ENCODE measurements at places on chromosomes 2 and 18.

DNA sequence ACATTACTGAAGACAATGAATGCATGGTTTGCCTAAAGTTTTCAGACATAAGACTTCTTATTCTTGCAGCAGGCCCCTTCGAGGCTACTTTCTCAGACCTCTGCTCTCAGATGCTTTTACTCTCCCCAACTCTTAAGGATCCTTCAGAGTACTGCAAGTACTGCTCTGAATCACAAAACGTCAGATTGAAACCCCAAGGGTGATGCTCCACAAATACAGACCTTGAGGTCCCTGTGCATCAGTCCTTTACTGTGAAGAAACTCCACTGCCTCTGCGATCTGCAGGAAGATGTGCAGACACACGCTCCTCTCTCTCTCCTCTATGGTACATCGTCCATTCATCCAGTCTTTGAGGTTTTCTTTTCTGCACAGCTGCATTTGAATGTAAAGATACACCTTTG, 52.8 kb downstream of the EIF2AK3 start:
- no peak for DNase-seq

GRCh38 chr18:33716061-33716683, 138.2 kb downstream of the ASXL3 start:
- DNase-seq = no peak

- DNase-seq = no peak
These were observed 505.6 kb upstream of the SLC8A1 start for GRCh38 chr2:40957508-40957907.

GRCh38 chr2:206193671-206194357, 34.1 kb downstream of the EEF1B2 start:
- no peak for DNase-seq

- DNase-seq = no peak
These were observed 121.2 kb downstream of the MTCL1 start for GRCh38 chr18:8826514-8826913.

- DNase-seq = peak; percentile 58
These were observed 2.3 kb downstream of the ZFP36L2 start for GRCh38 chr2:43224131-43224570.

DNA sequence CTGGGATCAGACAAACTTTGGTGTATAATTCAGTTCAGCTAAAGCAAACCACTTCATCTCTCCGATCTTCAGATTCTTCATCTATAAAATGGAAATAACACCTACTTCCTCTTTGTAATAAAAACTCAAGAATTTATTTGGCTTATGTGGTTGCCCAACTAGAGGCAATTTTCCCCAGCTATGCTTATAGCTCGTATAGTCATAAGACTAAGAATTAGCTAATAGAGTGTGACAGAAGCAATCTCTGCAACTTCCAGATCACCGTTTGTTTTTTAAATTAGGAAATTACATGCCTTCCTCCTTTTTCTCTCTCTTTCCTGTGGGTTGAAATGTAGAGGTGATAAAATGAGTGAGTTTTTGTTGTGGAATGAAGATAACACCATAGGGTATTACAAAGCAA, 35.3 kb upstream of the KCNF1 start:
- DNase-seq = no peak

Data from activated gamma-delta T cell treated with anti-CD3 and anti-CD28 coated beads, Interleukin-2, amount 50 U/mL, for 16 hours (primary cell).